ENCODE measurements at places on chromosomes 2 and 18. TPM values are rescaled to one million over a fixed set of nuclear protein-coding genes. Genes with fewer than 3 reads are reported as not detected.

Gene IL1F10
- total RNA-seq, result not detected

Gene PFN4
- not detected for total RNA-seq

Gene ATF2
- 50.3 TPM for total RNA-seq

DNA sequence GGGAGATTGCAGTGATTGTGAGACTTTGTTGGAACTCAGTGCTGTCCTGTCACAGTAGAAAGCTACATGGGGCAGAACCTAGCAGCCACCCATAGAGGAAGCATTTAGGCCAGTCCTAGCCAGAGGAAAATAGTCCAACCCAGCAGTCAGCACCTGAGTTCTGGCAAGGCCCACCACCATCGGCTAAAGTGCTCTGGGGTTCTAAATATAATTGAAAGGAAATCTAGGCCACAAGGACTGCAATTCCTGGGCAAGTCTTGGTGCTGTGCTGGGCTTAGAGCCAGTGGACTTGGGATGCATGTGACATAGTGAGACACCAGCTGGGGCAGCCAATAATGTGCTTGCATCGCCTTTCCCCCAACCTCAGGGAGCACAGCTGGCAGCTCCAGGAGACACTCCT, 28.9 kb upstream of the ACTR2 start:
- no peak for DNase-seq

DNA sequence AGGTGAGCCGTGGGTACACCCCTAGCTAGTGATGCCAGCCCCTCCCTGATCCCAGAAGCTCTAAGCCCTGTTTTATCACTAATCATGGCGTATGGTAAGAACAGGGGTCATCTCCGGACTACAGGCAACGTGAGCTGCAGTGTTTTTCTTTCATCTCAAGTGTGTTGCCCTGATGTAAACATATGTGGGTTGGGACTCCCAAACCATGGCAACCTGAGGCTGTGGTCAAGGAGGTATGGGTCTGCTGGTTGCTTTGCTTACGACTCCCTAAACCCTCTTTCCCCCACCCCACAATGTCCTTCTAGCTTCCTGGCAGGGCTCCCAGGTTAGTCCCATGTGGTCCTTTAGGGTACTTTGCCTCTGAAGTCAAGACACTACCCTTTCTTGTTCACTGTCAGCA, 53.6 kb upstream of the AFF3 start:
- DNase-seq, result no peak

DNA sequence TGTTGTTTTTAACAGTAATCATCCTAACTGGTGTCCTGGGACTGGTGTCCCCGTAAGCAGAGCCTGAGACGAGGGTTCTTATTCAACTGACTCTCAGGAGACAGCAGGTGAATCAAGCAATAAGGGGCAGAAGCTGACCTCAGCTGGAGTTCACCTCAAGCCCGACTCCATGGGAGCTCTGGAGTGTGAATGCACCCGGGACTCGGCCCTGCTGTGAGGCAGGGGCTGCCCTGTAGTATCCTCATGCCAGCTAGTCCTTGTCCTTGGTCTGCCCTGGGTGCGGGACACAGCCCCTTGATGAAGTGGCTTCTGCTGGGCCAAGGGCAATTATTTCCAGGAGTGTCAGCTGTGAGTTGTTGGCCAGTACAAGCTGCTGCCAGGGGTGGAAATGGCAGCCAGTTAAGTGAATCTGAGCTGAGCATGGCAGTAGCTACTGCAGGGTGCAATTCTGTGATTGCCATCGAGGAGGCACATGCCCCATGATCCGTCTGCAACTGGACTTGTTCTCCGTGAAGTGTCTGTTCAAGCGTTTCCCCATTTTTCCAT, 54.9 kb upstream of the OTOS start:
- DNase-seq, result no peak

GRCh38 chr2:176679061-176679669, 409.9 kb downstream of the MTX2 start:
- no peak for DNase-seq

- DNase-seq, result peak; percentile 25
Observed at GRCh38 chr18:73980289-73980979, 167.2 kb downstream of the FBXO15 start.

DNA sequence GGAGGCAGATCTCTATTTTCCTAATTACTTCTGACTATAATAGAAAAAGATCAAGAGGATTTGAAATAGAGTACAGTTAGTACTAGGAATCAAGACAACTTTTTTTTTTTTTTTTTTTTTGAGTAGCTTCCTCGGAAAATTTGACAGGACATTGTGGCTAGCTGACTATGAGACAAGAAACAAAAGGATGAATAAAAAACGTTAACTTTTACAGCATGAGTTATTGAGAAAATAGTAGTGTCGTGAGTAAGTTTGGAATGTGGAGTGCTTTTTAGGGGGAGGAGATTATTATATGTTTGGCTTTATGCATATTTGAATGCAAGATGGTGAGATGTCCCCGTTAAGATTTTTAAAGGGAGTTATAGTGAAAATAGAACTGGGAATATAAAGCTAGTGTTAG, 27.7 kb upstream of the CPS1 start:
- DNase-seq, result no peak

GRCh38 chr2:136327162-136327852, 209.4 kb upstream of the CXCR4 start:
- DNase-seq, result peak; percentile 33

GRCh38 chr18:50594942-50595341, 35.1 kb downstream of the MAPK4 start:
- DNase-seq, result peak; percentile 15

DNA sequence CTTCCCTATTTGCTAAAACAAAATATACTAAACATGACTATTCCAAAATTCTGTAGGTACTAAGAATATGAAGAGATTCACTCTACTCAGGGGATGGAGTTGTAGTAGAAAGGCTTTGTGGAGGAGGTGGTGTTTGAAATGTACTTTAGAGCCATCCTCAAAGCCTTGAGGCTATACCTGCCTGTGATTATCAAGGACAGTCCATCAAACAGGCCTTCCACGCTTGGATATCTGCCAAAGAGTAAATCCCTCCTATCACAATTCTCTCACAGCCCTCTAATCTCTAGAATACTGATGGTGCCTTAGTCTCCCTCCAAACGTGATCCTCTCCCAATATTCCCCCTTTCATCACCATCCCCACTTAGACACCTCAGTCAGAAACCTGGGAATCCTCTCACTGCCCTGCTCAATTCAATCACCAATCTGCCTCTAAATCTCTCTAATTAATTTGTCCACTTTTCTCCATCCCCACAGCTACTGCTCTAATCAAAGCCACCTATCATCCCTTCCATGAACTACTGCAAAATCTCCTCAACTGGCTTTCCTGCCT, 13.1 kb downstream of the SOS1 start:
- no peak for DNase-seq
